ENCODE measurements at places on chromosomes 5 and 9. TPM values are rescaled to one million over a fixed set of nuclear protein-coding genes. Genes with fewer than 3 reads are reported as not detected.

DNA sequence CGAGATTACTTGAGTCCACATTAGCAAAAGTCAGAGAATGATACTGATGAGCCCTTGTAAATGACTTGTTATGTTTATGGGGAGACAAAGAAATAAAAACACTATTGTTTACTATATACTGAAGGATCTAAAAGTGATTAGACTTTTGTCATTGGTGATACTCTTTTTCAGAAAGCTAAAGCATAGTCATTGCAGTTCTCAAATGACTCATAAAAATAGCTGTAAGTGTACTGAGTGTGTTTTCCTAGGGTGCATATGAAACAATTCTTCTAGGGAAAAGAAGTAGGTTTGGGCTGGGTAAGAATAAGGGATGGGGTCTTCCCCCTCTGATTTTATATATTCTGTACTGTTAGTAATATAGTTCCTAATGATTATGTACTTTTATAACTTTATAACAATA is 32.6 kb downstream of the WDR36 start:
- DNase-seq: no peak

Gene ERCC6L2
- total RNA-seq: 32.9 TPM

GRCh38 chr9:5388026-5388819 is 48.5 kb upstream of the RLN1 start:
- no peak for DNase-seq

Gene ROPN1L
- not detected for total RNA-seq

GRCh38 chr9:79809931-79810330 is 238.2 kb downstream of the TLE4 start:
- no peak for DNase-seq

- no peak for DNase-seq
Measured at GRCh38 chr9:89317282-89317681, 1.0 kb upstream of the SECISBP2 start.

DNA sequence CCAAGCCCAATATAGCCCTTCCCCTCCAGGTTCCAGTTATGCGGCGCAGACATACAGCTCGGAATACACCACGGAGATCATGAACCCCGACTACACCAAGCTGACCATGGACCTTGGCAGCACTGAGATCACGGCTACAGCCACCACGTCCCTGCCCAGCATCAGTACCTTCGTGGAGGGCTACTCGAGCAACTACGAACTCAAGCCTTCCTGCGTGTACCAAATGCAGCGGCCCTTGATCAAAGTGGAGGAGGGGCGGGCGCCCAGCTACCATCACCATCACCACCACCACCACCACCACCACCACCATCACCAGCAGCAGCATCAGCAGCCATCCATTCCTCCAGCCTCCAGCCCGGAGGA is 6.3 kb downstream of the NR4A3 start:
- DNase-seq: no peak

- DNase-seq: no peak
Measured at GRCh38 chr5:179379321-179379890, 34.1 kb upstream of the ADAMTS2 start.

DNA sequence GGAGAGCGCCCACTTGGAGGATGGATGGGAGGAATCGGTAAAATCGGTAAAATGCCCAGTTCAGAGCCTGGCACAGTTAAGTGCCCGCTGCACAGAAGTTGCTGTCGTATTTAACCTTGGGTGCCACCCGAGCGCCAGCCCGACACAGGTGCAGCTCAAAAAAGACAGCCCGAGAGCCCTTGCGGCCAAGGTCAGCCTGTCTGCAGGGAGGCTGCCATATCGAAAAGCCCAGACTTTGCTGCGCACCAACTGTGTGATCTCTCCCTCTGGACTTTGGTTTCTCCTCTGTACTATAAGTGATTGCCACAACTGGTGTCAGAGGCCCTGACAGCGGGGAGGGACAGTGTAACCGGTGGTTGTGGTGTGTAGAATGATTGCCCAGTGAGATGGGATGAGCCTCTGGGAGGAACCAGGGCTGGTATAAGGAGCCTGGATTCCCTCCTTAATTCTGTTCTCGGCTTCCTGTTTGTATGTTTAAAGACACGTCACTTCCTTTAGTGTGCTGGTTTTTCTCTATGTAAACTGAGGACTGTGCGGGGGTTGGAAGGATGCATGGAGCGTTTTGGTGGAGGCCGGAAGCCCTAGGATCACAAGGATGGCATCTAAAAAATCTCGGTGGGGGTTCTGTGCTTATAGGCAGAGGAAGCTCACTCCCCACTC is 792 bp downstream of the NTMT1 start:
- peak; percentile 47 for DNase-seq

- peak; percentile 27 for DNase-seq
Measured at GRCh38 chr5:76867827-76868693, 18.2 kb downstream of the S100Z start.

Gene LSM11
- 0.65 TPM for total RNA-seq
